ENCODE measurements at places on chromosomes 12 and 14.

DNA sequence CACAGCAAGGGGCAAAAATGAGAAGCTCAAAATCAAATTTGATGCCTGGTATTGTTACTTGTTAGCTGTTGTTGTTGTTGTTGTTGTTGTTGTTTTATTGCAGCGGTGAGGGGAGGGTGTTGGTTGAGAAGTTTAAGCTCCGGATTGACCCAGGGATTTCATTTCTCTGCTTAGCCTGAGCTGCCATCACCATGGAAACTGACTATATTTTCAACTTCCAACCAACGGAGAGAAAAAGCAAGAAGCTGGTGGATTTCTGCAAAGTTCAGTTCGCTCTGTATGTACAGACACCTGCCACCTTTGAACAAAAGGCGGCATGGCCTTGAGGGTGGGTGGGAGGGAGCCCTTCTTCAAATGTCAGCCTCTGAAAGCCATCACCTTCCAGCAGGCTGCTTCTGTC is 194.5 kb upstream of the NOS1 start:
- no peak for DNase-seq

DNA sequence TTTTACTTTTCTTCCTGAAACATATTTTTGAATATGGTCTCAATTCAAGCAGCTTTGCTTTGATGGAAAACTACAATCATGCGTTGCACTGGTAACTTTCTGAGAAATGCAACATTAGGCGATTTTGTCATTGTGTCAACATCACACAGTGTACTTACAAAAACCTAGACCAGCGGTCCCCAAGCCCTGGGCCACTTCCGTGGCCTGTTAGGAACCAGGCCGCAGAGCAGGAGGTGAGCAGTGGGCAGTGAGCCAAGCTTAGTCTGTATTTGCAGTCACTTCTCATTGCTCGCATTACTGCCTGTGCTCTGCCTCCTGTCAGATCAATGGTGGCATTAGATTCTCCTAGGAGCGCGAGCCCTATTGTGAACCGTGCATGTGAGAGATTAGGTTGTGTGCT is 163.7 kb upstream of the NOVA1 start:
- no peak for DNase-seq

DNA sequence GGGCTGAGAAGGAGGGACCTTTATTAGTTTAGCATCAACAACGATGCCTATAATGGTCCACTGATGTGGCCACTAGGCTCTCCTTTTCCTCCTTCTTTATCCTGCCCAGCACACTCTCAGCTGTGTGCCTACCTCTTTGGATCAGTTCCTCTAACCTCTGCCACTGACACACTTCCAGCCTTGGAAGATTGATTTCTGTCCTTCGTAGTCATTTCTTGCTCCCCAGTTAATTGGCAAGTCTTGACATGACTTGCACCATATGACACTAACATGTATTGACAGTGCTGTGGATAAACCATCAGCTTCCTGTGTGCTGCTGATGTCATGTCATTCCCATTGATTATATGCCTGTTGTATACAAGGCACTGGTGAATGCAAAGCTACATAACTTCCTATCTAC is 90.2 kb upstream of the PLEKHG7 start:
- no peak for DNase-seq

DNA sequence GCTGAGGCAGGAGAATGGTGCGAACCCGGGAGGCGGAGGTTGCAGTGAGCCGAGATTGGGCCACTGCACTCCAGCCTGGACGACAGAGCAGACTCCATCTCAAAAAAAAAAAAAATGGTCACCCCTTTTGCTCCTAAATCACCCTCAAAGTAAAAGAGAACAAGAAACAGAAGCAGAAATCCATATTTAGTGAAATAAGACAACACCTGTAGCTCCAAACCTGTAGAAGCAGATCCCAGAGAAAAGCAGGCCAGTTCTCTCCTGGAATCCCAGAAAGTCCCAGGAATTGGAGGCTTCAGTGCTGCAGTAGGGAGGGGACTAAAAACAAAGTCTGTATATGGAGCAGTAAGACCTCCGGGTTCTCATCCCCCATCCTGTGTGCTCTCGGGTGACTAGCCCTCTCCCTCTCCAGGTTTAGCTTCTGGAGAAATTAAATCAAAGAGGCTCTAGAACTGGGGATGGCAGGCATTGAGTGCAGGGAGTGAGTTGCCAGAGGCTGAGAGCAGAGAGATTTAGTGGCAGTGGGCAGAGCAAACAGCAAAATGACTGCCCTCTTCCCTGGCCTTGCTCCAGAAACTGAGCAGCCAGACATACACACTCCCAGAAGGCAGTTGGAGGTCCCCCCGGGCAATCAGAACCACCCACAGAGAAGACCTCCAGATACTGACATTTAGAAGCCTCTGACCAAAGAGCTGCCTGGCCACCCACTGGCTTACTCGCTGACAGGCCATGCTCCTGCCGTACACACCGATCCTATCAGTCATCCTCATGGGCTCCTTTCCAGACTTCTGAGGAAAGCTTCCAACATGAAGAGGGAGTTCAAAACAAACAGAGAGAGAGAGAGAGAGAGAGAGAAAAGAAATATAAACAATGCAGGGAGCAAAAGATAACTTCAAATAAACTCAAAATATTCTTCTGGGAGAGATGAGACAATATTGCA is 6.3 kb upstream of the MLXIP start:
- DNase-seq, result no peak

DNA sequence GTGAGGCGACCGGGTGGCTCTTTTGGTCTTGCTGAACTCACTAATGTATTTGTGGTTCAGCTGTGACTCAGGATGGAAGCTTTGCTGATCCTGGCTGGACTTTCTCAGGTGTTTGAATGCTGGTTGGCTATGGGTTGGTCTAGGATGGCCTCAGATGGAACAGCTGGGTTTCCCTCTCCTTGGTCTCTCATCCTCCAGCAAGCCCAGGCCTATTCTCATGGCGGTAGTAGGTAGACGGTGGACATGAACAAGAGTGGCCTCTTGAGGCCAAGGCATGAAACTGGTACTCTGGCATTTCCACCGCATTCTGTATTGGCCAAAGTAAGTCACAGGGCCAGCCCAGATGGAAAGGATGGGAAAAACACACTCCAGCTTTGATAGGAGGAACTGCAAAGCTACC is 11.8 kb upstream of the POLR3B start:
- DNase-seq, result no peak

DNA sequence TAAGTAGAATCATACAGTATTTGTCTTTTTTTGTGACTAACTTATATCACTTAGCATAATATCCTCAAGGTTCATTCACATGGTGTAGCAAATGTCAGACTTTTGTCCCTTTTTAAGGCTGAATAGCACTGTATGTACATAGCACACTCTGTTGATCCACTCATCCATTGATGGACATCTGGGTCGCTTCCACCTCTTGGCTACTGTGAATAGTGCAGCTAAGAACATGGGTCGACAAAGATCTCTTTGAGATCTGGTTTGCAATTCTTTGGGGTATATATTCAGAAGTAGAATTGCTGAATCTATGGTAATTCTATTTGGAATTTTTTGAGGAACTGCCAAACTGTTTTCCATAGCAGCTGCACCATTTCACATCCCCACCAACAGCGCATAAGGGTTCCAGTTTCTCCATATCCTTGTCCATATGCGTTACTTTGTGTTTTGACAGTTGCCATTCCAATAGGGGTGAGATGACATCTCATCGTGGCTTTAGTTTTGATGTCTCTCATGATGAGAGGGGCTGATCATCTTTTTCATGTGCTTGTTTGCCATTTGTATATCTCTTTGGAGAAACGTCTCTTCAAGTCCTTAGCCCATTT is 73.9 kb downstream of the GLRX5 start:
- no peak for DNase-seq

- DNase-seq, result no peak
These were observed 42.1 kb downstream of the PRMT8 start for GRCh38 chr12:3532931-3533702.

- no peak for DNase-seq
These were observed 21.9 kb downstream of the SLCO1C1 start for GRCh38 chr12:20716985-20717384.

DNA sequence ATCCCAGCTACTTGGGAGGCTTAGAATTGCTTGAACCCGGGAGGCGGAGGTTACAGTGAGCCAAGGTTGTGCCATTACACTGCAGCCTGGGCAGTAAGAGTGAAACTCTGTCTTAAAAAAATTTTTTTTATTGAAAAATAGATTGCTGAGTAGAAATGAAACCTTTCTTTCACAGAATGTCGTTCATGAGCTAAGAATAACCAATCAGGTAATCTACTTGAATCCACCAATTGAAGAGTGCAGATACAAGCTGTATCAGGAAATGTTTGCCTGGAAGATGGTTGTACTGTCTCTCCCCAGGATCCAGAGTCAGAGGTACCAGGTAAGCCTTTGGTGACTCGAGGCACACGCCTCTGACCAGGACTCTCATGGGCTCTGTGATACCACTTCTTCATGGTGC is 27.0 kb downstream of the DYNC1H1 start:
- no peak for DNase-seq

GRCh38 chr14:21476523-21476924 is 235 bp downstream of the RAB2B start:
- peak; percentile 85 for DNase-seq

GRCh38 chr14:71675900-71676287 is 256.3 kb upstream of the RGS6 start:
- DNase-seq, result no peak

DNA sequence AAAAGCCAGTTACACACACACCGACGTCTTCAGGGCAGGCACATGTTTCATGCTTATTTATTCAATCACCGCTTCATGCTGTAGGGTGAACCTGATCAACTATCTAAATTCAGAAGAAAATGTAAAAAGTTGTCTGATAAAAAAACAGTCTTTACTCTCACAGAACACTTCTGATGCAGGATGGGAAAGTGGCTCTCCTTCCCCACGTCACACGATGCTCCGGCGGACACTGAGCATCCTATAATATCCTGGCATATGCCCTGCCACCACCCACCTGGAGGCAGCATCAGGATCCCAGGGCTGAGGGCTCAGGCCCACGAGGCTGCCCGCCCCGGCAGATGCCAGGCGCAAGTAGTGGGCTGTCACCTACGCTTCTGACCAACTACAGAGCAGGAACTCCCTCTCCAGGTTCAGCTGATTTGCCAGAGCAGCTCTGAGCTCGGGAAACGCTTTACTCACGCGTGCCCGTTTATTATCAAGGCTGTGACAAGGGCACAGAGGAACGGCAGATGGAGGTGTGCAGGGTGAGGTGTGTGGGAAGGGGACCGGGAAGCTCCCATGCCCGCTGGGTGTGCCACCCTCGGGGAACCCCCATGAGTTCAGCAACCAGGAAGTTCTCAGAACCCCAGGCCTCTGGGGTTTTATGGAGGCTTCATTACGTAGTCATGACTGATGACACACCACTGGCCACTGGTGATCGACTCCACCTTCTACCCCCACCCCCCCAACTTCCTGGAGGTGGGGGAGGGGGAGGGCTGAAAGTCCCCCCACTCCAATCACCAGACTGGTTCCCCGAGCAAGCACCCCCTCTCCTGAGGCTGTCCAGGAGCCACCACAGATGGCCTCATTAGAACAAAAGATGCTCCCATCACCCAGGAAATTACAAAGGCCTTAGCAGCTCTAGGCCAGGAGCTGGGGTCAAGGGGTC is 32.1 kb downstream of the SLC15A4 start:
- DNase-seq, result no peak

GRCh38 chr12:28177461-28177860 is 12.8 kb upstream of the CCDC91 start:
- no peak for DNase-seq

DNA sequence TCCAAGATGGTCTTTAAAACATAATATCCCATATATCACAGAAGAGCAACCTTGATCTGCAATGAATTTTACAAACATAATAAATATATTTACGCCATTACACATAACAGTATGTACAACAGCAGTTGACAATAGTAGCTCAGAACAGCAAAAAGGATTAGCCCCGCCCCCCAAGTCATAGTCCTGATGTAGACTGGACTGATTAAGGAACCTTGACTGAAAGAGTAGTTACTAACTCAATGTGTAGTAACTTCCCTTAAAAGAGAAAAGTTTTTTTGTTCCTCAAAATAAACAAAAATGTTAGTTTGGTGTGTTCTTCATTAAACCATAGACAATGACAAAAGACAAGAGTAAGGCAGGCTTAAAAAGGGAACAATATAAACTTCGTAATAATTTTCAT is 44.5 kb downstream of the GTF2A1 start:
- DNase-seq, result no peak

- no peak for DNase-seq
These were observed 4.9 kb upstream of the NECAP1 start for GRCh38 chr12:8077207-8077606.

DNA sequence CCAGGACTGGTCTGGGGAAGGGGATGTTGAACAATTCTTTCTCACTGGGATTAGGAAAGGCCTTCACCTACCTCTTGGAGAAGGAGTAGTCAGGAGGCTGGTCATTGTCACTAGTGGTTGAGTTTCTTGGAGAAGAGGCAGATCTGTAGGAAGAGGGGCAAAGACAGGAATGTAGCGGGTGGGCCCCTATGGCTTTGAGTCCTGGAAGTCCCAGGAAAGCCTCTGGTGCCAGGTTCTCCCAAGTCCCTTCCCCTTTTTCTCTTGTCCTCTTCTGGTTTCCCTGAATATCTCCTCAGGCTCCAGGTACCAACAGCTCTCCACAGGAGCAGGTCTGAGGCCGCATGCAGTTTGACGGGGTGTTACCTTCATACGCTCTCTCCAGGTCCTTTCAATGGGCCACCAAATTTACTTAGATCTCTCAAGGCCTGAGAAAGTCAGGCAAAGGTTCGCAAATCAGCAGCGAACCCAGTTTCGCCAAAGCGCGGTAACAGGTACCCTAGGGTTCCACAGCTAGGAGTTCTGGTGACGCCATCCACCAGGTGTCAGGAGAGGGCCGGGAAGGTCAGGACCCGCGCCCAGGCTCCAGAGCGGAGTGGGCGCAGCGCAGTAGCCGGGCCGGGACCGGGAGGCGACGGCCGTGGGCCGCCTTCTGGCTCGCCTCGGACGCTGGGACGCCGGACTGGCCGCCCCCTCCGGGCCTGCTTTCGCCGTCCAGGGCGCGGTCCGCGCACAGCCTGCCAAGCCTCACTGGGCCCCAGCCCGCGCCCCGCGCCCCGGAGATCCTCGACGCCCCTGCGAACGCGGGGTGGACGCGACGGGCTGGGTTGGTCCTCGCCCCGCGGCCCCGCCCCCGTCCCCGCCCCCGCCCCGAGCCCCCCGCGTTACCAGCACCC is 795 bp downstream of the SMAGP start:
- peak; percentile 70 for DNase-seq

DNA sequence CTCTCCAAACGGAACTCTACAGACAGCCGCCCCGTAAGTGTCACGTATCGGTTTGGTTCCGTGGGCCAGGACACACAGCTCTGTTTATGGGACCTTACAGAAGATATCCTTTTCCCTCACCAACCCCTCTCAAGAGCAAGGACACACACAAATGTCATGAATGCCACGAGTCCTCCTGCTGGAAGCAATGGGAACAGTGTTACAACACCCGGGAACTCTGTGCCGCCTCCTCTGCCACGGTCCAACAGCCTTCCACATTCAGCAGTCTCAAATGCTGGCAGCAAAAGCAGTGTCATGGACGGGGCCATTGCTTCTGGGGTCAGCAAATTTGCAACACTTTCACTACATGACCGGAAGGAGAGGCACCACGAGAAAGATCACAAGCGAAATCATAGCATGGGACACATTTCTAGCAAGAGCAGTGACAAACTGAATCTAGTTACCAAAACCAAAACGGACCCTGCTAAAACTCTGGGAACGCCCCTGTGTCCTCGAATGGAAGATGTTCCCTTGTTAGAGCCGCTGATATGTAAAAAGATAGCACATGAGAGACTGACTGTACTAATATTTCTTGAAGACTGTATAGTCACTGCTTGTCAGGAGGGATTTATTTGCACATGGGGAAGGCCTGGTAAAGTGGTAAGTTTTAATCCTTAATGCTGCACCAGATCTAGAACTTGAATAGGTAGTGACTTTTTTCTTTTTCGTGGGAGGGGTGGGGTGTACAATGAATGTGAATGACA is 69.7 kb downstream of the WDR20 start:
- DNase-seq, result no peak

GRCh38 chr14:89736881-89737280 is 217.6 kb downstream of the EFCAB11 start:
- DNase-seq, result no peak

Measured in activated T-cell treated with anti-CD3 and anti-CD28 coated beads, Interleukin-2, amount 50 U/mL, for 1 hour (primary cell).